GM13977 (cell line): ENCODE measurements at places on chromosomes 5 and 9.

DNA sequence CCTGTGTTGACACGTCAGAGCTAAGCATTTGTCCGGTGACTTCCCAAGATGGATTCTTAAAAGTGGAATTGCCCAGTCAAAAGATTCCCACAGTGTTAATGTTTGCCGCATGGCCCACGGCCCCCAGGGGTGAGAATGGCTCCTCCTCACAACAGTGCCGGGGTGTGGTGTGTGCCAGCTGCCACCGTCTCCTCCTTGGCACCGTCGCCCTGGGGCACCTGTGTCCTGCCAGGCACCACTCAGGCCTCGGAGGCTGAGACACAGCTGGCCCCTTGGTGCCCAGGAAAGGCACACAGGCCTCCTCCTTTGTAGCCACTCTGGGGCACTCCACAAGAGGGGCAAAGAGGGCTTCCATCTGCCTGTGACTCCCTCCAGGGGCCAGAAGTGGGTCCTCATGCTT lies 4.3 kb downstream of the KCNT1 start:
- DNase-seq: no peak

GRCh38 chr5:179343021-179343718 lies 2.1 kb downstream of the ADAMTS2 start:
- DNase-seq: no peak

- no peak for DNase-seq
Measured at GRCh38 chr5:93073547-93073946, 507.5 kb downstream of the NR2F1-AS1 start.

GRCh38 chr9:121225240-121225639 lies 23.6 kb upstream of the RAB14 start:
- no peak for DNase-seq

GRCh38 chr9:133874060-133874657 lies 118.0 kb downstream of the VAV2 start:
- no peak for DNase-seq

DNA sequence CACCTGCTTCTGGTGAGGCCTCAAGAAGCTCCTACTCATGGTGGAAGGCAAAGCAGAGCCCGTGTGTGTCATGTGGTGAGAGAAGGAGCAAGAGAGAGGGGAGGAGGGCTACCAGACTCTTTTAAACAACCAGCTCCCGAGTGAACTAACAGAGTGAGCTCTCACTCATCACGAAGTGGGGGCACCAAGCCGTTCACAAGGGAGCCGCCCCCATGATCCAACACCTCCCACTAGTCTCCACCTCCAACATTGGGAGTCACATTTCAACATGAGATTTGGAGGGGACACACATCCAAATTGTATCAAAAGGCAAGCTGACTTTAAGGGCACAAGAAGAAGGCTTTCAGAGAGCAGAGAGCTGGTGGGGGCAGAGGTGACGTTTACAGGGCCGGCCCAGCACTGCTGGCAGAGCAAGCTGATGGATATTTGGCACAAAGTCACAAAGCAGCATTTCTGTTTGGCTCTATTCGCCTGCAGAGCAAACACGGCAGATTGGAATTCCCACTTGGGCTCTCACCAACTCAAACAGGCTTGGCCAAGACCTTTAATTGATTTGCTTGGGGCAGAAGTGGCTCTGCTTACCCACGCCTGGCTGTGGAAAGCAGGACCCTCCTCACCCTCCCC lies 20.0 kb downstream of the PITX1 start:
- no peak for DNase-seq

GRCh38 chr5:110899566-110900412 lies 161.0 kb downstream of the SLC25A46 start:
- DNase-seq: peak; percentile 29
